ENCODE measurements at places on chromosomes 2 and 18.

- no peak for DNase-seq
Measured at GRCh38 chr2:227853204-227853629, 18.2 kb upstream of the DAW1 start.

GRCh38 chr2:116510117-116510671, 1304.3 kb upstream of the DDX18 start:
- no peak for DNase-seq

GRCh38 chr18:5806860-5807259, 88.5 kb downstream of the TMEM200C start:
- DNase-seq: no peak

- DNase-seq: no peak
Measured at GRCh38 chr2:109609352-109610024, 4.3 kb downstream of the SEPTIN10 start.

DNA sequence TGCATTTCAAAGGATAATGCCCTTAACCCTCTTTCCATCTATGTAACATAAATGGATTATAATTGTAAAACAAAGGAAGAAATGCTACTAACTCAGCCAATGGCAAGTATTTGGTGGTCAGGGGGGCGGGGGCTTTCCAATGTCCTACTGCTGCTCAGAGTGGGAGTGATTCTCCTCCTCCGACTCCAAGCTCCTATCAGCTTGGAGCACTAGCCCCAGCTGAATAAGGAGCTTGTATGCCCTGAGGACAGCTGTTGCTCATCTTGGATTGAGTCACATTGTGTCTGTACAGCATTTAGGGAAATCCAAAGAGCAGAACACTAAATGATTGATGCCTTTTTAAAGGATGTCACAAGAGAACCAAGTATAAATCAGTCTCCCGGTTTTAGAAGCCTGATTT, 105.6 kb upstream of the ZNF521 start:
- DNase-seq: no peak
